ENCODE measurements at places on chromosomes 5 and 9.

GRCh38 chr5:1468629-1469527 is 23.6 kb upstream of the SLC6A3 start:
- DNase-seq, result no peak

- no peak for DNase-seq
Observed at GRCh38 chr9:8268881-8269280, 469.3 kb upstream of the DMAC1 start.

GRCh38 chr5:132500931-132501628 is 10.5 kb upstream of the IRF1 start:
- DNase-seq, result peak; percentile 37

DNA sequence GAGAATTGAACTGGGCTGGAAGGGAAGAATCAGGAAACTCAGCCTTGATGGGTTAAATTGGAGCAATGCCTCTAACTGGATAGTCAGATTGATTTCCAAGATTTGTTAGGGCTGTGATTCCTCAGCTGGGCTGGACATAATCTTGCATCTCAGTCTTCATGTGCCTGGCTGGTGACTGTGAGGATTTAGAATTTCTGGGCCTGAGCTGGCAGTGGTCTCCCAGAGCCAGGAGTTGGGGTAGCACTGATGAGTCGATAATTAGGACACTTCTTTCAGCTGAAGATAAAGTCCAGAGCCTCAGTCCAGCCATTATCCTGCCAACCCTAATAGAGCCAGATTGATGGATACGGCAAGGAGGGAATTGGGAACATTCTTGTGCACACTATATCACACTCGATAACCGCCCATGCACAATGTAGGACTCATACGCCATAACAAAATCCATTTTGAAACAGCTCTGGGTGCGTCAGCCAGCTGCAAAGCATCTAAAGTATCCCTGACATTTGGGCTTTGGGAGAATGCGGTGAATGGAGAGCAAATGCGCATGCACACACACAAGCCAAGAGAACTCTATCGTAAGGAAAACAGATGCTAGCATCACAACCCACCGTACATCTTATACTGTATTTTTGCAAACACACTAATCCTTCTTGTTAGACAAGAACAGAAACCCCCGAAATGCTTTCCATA is 405.1 kb upstream of the KLF4 start:
- peak; percentile 51 for DNase-seq

DNA sequence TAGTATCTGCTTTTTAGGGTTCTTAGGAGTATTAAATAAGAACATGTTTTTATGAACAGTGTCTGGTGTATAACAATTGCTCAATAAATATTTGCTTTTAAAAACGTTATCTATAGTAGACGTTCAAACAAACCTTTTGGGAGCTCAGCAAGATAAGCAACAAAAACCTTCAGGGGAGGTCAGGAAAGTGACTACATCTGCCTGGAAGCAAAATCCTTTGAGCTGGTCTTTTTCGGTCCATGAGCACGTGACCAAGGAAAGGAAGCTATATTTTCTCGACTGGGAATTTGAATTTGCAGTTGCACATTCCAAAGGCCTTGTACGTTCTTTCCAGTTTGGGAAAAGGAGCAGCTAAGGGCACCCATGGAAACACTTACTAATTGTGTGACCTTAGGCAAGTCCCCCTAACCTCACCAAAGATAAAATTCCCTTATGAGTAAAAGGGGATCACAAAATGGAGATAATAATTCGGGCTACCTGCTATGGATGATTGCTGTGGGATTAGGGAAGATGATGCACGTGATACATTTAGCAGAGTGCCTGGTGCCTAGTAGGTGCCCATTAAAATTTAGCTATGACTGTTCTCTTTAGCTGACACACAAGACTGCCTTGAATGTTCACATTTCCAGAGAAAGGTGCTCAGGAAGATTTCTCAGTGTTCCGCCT is 45.4 kb downstream of the PTTG1 start:
- DNase-seq, result peak; percentile 6

GRCh38 chr9:75139201-75139600 is 50.9 kb downstream of the OSTF1 start:
- no peak for DNase-seq

DNA sequence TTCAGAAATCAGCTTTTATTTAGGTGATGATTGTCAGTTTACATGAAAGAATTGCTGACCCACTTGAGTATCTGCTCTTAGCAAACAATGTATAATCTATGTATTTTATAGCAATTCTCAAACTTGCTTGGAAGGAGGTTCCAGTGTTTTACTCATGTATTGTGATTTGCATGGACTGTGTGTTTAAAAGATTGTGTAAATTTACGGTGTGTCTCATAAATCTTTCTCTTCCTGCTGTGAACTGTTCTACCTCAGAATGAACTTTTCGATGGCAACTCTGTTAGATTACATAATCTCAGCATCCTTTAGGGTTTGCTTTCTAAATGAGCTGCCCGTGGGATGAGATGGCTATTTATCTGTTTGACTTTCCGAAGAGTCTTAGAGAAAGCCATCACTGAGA is 122.5 kb downstream of the MEF2C start:
- no peak for DNase-seq

GRCh38 chr5:75331-76320 is 16.3 kb upstream of the PLEKHG4B start:
- no peak for DNase-seq

GRCh38 chr9:125431012-125431305 is 169.3 kb downstream of the GAPVD1 start:
- DNase-seq, result no peak

DNA sequence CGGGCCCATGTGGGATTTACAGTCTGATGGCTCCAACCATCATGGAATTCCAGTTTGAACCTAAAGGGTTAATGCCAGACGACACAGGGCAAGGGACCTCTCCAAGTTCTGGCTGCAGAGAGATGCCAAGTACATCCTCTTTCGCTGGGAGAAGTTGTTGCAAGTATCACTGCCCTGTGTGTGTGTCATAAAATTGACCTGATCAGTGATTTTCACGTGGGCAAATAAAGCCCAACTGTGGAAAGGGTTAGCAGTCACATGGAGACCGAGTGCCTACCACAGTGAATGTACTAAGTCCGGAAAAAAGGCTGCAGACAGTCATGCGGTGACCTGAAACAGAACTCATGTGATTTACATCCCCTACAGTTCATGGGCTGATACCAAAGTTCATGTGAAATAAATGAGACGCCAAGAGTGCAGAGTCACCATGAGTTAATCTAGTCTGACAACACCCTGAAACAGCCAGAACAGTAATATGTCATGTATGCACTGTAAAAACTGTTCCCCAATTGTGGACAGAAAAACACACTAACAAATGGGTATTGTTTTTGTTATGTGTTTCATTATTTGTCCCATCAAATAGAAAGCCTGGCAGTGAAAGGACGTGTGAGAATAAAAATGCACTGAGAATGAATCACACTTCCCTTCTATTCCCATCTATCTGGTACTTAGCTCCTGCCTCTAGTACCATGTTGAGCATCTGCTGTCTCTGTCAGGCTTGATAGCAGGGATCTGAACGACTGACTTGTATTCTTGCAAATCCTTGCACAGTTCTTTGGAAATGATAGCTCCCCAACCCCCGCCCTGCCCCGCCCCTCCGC is 115.7 kb downstream of the SUSD1 start:
- DNase-seq, result no peak

DNA sequence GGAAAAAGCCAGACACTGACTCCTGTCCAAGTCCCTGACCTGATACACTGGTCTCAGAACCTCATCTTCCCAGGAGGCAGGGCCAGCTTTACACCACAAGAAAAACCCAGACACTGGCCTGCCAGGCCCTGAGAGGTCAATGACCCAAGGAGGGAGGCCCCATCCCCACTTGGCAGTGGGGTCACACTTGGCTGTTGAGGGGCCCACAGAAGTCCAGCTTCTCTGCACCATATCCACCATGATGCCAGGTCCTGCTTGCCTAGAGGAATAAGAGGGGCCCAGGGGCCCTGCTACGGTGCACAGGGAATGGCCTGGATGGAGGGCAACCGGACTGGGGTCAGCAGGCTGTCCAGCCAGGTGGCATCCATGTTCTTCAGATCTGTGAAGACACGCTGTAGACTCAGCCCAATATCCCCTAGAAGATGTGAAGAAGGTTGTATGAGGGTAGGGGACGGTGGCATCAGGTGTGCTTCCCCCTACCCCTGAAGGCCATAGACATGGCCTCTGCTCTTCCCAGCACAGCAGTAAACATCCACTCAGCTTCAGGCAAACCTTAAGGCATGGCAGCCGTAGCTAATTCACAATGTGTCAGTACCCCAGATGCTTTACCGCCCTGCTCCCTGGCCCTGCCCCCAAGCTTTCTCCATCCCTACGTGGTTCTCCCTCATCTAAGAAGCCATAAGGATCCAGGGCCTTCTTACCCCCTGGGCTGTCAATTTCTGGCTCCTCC is 6.7 kb downstream of the IRF1 start:
- no peak for DNase-seq
